ENCODE measurements at places on chromosomes 16 and 17.

- DNase-seq, result peak; percentile 65
These were observed 176.3 kb downstream of the RPTOR start for GRCh38 chr17:80720610-80721577.

GRCh38 chr16:23859713-23860269 is 24.0 kb downstream of the PRKCB start:
- DNase-seq, result no peak

GRCh38 chr16:27625050-27625697 is 75.2 kb downstream of the KATNIP start:
- no peak for DNase-seq

DNA sequence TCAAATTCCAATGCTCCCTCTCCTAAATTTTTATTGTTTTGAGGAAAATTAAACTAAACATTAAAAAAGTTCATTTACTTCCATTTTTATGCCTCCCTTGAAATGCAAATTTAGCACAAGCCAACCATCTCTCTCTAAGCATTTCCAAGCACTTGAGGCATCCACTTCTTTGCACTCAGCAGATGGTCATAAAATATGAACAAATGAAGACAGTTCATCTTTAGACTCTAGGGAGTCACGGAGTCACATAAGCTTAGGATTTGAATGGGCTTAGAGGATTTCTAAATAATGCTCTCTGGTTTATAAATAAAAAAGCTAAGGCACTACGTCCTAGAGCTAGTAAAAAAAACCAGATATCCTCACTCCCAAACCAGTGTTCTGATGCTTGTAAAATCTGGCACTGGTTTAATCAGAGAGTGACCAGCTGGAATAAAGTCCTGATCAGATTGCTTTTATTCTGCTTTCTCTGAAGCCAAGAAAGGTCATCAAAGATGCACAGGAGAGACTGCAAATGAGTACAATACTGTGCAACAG is 204.2 kb downstream of the CA10 start:
- DNase-seq, result no peak

- DNase-seq, result no peak
These were observed 45.2 kb upstream of the ZNF469 start for GRCh38 chr16:88337538-88337937.

DNA sequence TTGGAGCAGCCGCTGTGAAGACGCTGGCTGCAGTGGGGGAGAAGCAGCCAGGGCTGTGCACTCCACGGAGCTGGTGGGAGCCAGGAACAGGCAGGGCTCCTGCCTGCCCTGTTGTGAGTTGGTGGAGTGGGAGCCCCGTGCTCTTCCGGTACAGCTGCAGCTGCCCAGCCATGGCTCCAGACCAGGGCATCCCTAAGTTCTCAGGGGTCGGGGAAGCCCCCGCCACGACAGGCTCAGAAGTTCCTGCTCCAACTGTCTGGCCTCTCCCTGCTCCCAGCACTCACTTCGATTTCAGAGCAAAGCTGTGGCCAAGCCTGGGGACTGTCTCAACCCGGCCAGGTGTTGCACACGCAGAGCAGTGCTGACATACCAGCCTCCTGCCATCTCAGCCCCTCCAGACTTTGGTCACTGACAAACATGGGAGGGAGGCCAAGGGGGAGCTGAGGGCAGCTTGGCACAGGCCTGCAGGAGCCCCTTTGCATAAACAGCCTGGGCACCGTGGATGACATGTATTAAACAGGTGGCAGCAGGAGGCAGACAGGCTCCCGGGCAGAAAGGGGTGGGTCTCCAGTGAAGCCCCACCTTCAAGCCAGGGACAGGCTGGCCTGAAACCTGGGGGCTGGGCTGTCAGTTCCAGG is 13.9 kb upstream of the KDM8 start:
- no peak for DNase-seq

DNA sequence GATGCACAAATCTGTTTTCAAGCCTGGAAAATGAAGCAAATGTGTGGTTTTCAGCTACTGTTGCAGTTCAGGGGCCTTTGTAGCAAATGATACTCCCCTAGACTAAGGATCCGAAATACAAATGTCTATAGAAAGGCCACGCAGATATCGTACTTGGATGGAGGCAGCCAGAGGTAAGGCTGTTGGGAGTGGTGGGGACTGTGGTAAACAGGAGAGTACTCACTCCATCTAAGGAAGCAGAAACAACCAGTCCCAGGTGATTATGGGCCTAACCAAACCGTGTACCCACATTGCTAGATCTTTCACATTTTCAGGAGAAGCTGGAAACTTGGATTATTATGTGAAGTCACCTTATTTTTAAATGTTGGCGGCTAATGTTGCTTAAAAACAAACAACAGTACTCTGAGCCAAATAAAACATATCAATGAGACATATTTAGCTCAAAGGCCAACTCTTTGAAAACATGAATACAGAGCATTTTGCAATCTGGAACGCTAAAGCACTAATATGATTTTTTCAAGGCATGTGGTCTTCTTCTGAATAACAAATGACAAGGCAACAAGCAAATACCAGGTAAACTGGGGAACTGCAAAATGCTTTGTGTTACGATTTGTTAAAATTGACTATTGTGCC is 110.1 kb downstream of the YPEL2 start:
- DNase-seq, result no peak

- no peak for DNase-seq
These were observed 206.9 kb upstream of the CACNG5 start for GRCh38 chr17:66627985-66628384.

DNA sequence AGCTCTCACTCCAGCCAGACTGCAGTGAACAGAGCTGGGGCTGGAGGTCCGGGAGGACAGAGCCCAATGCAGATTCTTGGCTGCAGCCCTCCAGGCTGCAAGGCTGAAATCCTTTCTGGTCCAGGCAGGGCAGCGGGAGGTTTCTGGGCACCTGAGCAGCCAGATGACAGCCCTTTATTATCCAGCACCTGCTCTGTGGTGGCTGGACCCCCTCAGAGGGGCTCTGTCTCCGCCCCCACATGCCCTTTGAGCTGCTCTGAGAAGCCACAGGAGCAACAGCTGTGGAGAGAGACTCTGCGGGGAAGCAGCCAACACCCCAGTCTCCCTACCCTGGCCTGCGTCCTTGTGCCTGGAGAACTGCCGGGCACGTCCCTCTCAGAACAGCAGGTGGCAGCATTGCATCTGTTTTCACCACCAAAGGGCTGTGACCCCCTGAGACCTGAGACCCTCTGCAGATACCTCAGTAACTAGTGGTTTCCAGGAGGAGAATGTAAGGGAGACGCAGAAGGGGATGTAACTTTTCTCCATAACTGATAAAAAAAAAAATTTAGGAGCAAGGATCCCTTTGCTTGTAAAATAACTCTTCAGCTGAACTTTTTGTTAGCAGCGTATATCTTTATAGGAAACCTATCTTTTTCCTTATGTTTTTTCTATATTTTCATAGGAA is 3.7 kb upstream of the CNP start:
- DNase-seq, result peak; percentile 66

GRCh38 chr16:26806657-26807056 is 260.1 kb upstream of the C16orf82 start:
- no peak for DNase-seq

GRCh38 chr17:65527857-65528591 is 33.4 kb downstream of the AXIN2 start:
- DNase-seq, result no peak

DNA sequence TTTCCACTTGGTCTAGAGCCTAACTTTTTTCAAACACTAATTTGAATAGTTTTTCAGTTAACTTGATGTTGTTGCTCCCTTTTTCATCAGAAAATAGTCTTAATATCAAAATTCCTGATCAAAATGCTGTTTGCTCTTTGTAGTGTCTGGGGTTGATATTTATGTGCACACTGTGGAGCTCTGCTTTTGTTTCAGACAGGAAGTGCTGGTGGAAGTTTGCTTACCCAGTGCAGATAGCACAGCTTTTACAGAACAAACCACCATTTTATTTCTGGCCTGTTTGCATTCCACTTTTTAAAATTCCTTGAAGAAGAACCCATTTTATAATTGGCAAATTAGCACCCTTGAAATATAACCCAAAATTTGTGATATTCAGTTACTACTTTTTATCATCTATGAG is 125.4 kb downstream of the MRTFB start:
- DNase-seq, result peak; percentile 37

GRCh38 chr17:8709006-8709405 is 35.6 kb downstream of the CCDC42 start:
- no peak for DNase-seq

DNA sequence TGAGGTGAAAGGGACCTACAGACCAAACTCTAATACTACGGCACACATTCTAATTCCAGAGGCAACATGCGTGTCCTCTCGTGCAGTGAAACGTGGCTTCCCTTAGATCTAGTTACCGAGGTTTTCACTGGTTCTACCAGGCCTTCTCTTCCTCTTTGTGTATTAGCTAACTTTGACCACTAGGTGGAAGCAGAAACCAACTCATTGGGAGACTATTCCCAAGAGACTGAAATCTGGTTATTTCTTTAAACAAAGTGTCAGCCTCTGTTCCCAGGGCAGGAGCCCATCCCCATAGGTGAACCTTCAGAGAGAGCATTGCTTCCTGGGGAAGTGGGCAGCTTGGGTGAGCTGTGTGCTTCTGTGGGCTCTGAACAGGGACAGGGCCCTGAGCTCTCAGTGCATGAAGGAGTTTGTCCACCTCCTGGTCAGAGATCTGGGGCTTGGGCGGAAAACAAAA is 19.7 kb upstream of the RCVRN start:
- peak; percentile 75 for DNase-seq

GRCh38 chr17:73357318-73357717 is 45.5 kb upstream of the CDC42EP4 start:
- DNase-seq, result no peak

- DNase-seq, result no peak
These were observed 23.5 kb downstream of the TRIM25 start for GRCh38 chr17:56890390-56890789.

GRCh38 chr16:81008505-81008789 is 1.4 kb downstream of the CENPN start:
- no peak for DNase-seq
